ENCODE measurements at places on chromosomes 4 and X.
A peak's percentile ranks its signal among the peaks of the same experiment; 100 is the strongest.

DNA sequence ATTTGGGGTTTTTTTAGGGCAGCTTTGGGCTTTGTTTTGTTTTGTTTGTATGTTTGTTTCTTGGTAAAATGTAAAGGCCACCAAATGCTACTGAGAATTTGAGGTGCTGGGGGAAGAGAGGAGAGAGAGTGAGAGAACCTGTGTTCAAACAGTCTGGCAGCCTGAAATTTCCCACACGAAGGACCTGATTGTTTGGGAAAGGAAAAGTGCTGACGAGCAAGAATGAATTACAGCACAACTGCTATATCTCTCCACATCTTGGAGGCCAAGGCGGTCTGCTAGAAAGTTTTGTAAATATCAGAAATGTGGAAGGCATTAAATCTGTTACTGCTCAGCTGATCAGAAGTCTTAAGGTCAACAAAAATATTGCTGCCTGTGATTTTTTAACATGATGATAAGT is 170.5 kb downstream of the PALLD start:
- no peak for DNase-seq

DNA sequence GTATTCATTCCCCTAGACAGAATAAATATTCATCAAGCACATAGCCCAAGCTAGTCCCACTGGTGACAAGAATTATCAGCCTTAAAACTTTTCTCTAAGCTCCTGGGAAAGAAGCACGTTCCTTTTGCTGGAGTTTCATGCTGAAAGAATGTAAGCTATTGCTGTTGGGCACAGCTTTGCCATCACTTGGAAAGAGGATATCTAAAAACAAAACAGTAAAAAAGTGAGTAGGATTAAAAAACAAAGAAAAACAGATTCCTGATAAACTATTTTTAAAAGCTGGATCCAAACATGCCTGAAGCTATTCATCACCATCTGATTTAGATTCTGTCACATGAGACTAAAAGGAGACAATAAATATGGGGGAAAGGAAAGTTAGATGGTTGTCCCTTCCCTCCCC is 176.8 kb downstream of the SCFD2 start:
- no peak for DNase-seq

- peak; percentile 67 for DNase-seq
Measured at GRCh38 chr4:82044141-82044993, 329.4 kb downstream of the HNRNPD start.

- no peak for DNase-seq
Measured at GRCh38 chrX:20620306-20620705, 353.6 kb upstream of the RPS6KA3 start.

DNA sequence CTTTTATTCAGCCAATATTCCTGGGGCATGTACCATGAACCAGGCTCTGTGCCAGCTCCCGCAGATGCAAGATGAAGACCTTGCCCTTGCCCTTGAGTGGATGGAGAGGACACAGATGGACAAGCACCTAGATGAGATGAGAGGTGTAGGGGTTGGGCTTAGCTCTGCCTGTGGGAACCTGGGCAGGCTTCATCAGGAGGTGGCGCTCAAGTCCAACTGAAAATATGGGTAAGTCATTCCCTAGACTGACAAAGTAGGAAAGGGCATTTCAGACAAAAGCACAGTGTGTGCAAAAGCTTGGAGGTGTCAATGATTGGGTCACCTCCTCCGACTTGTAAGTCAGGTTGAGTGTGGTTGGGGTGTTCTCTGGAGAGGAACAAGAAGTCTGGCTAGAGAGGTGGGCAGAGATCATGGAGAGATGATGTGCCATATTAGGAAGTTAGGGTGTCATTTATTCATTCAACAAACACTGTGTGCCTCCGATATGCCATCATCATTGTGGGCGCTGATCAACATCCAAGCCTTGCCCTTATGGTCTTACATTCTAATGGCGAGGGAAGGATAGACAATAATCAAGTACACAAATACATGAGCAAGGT is 64.6 kb downstream of the ANAPC4 start:
- peak; percentile 61 for DNase-seq

DNA sequence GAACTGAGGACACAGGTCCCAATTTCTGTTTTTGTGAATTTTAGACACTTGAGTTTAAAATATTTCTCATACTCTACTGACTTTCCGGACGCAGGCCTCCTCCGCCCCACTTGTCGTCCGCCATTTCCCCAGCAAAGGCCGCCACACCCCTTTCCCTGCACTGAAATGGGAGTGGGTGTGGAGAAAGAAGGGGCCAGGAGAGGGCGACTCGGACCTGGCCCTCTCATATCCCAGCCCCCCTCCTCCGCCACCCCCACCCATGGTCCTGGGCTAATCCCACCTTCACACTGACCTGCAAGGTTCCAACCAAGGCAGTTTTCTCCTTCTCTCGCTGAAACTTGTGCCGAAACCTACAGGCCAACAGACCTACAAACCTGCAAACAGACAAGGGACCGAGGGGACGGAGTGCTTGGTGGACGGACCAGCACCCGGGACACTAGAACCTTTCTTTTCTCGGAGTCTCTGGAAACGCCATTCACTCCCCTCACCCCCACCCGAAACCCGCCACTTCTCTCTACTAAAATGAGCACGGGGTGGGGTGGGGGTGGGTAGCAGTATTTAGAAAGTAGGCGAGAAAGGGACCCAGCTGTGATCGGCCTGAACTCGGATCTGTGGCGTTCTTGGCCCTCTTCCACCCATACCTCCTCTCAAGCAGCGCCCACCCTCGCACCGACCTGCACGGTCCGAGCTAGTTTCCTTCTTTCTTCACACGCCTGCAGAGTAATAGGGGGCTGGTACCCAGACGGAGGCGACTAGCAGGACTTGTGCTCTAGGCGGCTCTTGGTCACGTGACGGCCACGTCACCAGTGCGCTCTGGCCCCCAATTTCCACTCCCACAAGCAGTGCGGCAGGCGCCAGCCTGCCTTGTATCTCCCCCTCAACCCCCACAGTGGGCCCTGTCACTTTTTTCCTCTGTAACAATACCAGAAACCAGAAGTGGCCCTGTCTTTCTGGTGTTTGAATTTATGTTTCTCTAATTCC is at the start of gene ARMCX6:
Gene ARMCX6, minus strand, starts transcription at position 790 of the 981 bp plus-strand sequence. CDS start 1,380 bp downstream, outside the sequence.
- DNase-seq: peak; percentile 71

- no peak for DNase-seq
Measured at GRCh38 chr4:24748758-24749350, 46.5 kb upstream of the SOD3 start.

DNA sequence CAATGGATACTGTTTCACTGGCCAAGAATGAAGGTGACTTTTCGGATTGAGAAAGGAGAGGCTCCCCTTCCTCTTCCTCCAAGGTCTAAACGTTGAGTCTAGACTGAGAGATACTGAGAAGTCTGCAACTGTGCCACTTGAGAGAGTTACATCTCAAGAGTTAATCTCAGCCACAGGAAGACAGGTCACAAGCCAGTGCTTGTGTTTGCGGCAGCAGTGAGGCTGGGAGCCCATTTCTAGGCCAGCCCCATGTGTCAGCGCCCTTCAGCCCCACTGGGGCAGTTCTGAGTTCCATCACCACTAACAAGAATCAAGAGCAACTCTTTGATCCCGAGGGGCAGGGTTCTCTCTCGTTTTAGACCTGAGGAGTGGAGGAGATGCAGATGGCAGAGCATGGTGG is 7.3 kb upstream of the SEC24D start:
- DNase-seq: no peak

DNA sequence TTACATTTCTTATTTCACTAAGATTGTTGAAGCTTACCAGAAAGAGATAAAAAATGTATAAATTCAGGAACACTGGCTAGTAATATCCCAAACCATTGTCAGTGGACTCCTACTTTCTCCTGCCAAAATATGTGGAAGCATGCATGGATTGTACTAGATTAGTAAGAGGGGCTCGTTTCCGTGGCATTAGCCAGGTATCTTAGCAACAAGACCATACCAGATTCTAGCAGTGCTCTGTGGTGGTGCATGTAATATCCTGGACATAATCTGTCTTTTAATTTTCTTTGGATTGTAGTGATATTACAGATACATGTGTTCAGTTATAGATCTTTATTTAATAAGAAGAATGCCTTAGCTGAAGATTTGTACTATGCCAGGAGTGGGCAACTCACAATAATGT is 371.9 kb upstream of the PITX2 start:
- DNase-seq: no peak

DNA sequence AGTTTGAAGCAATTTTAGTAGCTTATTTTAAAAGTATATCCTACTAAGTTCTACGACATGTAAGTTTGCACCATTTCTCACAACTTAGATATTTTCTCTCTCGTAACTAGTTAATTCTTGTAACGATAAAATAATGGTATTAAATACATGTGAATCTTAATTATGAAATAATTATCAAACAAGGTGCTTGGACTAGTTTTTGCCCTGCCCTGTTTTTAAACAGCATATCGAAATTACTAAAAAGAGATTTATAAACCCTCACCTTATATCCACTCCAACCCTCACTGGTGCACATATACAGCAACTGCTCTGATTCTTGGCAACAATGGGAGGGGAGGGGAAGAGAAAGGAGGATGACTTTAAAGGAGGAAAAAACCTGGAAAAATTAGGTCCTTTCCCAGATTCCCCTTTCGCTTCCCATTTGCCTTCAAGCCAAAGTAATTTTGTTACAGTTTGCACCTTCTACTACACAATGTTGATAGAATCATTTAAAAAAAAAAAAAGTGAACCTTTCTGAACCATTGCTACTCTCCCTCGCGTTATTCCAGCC is 820 bp upstream of the MAB21L2 start:
- no peak for DNase-seq

DNA sequence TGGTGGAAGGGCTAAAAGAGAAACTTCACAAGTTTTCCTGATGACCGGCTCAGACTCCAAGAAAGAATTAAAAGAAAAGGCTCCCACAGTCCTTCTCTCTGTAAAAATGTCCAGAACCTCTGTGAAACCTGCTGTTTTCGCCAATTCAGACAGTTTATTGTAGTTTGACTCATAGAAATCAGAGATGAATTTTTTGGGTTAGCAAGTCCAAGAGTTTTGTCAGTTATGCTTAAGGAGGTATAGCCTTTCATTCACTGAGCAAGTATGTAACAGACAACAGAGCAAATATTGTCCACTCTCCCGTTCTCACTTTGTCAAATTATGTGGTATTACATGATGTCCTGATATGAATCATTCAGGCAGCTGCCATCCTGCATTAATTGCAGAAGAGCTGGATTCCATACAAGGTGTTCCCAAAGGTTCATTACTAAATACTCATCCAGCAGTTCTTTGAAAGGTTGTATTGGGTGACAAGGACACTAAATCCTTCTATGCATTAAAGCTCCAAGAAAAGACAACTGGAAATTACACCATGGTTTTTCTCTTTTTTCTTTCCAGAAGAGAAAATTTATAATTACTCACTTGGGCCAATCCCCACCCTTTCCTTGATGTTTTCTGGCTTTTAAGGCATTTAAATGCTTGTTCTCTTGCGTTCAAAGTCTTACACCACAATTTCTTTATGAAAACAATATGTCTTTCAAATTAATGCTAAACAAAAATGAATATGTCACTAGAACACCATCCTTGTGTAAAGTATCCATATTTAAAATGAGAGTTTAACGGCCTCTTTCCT is 30.0 kb upstream of the PLAC1 start:
- DNase-seq: no peak

DNA sequence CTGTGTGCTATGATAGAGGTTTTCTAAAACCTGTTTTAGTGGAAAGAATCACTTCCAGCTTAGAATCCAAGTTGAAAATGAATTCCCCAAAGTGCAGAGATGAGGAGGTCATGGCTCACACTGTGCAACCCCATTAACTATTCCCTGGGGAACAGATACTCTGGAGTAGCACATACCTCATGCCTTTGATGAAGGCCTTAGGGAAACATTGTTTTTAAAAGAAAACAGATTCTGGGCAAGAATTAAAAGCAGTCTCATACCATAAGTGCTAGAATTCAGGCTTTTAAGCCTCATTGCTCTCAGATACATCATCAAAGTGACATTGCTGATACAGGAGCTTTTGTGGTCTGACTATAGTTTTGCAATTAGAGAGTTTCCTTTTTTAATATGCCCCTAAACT is 115.1 kb downstream of the NDST4 start:
- peak; percentile 9 for DNase-seq

Data from HEK293T (cell line).